Progenitor cell of endocrine pancreas (in vitro differentiated cells): ENCODE measurements at places on chromosomes 5 and 9. TPM values are rescaled to one million over a fixed set of nuclear protein-coding genes. Genes with fewer than 3 reads are reported as not detected.

The TRAF1 gene
- 6.7 TPM in 2 replicates for total RNA-seq

The MYMK gene
- not detected in 2 replicates for total RNA-seq

The GKAP1 gene
- 22.0 and 22.9 TPM in 2 replicates for total RNA-seq

The HMCN2 gene
- total RNA-seq: 0.26 and 0.31 TPM in 2 replicates

The MLLT3 gene
- total RNA-seq: 23.8 and 25.8 TPM in 2 replicates

The SERINC5 gene
- total RNA-seq: 174 and 198 TPM in 2 replicates

The IL5 gene
- not detected in 2 replicates for total RNA-seq

The RASGRF2 gene
- 0.62 and 0.69 TPM in 2 replicates for total RNA-seq

The HRCT1 gene
- total RNA-seq: not detected in 2 replicates

DNA sequence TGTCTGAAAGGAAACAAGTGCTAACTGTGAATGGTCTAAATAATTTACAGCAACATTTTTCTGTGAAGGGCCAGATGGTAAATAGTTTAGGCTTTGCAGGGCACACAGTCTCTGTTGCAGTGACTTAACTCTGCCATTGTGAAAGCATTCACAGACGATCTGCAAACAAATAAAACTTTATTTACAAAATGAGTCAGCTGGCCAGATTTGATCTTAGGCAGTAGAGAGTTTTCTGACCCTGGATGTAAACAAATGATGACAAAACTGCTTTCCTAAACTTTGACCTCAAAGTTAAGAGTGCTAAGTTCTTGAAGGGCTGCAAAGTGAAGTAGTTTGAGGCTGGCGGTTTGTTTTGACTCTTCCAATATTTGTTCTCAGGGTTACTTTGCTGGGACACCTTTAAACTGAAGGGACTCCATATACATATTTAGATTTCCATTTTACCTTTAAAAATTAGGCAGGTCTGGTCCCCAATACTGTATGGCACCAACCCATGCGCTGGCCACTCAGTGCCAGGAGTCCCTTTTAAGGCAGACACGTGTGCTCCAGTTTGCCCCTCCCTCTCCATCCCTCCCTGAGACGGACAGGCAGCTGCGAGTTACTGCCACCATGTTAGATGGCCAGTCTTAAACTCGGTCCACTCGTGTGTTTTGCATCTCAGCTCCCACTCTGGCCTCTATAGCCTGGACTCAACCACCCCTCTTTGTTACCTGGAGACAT is 4.0 kb upstream of the ADAMTS16 start:
- no peak for DNase-seq
- H3K4me3 ChIP-seq: peak overlapping the region; percentile 60
- no peaks in the 10 kb centered on the region for H3K27me3 ChIP-seq
- H3K27ac ChIP-seq: peak overlapping the region; percentile 92
- peaks cover 25% of the 10 kb centered on the region for H3K4me1 ChIP-seq

DNA sequence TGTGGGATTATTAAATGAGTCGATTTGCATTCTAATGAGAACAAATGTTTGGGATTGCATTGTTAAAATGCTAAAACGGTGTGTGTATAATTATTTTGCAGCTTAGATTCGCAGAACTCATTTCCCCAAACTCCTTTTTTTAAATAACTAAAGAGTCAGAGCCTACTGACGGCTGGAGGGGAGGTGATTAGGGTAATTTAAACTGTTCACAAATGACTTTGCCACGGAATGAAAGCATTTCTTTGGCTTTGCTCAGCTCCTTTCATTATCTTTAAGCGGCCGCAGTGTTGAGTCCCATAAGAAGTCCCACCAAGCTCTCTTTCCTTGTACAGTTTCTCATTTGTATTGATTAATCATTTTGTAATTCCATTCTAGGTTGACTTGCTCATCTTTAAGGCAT is 1632.8 kb downstream of the MAT2B start:
- H3K4me3 ChIP-seq: no peak overlapping the region
- H3K4me1 ChIP-seq: peaks cover 31% of the 10 kb centered on the region
- H3K27me3 ChIP-seq: no peaks in the 10 kb centered on the region
- H3K36me3 ChIP-seq: no peaks in the 10 kb centered on the region
- no peak for DNase-seq

DNA sequence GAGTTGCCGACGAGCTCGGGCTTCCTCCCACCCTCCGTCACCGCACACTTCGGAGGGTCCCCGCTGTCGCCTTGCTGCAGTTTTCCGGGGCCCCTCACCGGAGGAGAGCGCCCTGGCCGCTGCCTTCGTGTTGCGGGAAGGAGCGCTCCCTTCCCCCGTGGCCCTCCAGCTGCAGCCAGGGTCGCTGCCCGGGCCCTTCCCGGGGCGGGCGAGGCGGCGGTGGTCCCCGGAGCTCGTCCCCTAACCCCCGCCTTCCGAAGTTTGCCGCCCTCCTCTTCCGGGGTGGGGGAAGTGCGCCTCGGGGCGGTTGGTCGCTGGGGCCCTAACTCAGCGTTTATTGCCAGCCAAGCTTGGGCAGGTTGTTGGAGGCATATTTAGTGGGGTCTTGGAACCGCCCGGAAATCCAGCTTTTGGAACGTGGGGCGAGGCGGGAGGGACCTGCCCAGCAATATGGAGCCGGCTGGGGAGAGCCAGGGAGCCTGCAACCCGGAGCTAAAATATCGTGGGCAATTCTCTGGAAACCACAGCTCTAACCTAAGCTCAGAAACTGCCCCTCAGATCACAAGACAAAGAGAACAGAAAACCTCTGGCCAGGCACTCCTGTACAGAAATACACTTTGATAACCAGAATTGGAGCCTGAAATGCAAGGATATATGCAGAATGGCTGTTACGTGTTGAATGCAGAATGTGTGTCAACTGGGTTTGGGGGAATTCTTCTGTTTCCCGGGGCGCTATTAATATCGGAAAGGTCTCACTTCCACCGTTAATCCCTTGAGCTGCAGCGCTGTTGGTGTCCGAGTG is 890 bp downstream of the PIK3R1 start:
- H3K4me1 ChIP-seq: peaks cover 37% of the 10 kb centered on the region
- peak overlapping the region; percentile 90 for H3K4me3 ChIP-seq
- peak overlapping the region; percentile 89 for H3K27ac ChIP-seq

DNA sequence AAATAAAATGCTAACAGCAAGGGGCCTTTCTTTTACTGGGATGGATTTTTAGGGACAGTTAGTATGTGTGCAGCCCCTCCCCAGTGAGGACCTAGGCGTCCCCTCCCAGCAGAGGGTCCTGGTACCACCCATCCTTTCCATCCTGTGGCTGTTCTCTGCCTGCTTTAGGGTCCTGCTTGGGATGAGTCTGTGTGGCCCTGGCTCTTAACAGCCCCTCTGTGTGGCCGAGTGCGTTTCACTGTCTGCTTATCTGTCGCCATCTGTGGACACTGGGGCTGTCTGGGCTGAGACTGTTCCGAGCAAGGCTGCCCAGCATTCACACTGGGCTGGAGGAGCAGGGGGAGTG is 17.0 kb downstream of the WNK2 start:
- peaks cover 7% of the 10 kb centered on the region for H3K36me3 ChIP-seq
- H3K4me1 ChIP-seq: peaks cover 72% of the 10 kb centered on the region
- peak overlapping the region; percentile 95 for H3K27ac ChIP-seq
- peak overlapping the region; percentile 24 for H3K4me3 ChIP-seq
- no peaks in the 10 kb centered on the region for H3K27me3 ChIP-seq

DNA sequence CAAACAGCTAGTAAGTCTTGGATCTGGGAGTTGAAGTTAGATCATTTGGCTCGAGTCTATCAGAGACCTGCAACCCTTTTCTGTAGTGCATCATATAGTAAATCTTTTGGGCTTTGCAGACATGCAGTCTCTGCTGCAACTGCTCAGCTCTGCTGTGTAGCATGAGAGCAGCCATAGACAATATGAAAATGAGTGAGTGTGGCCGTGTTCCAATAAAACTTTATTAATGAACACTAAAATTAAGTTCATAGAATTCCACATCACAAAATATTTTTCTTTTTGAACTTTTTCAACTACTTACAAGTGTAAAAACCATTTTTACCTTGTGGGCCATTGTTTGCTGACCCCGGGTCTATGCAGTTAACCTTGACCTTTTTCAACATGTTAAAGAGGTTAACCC is 35.2 kb downstream of the ROPN1L start:
- H3K4me3 ChIP-seq: no peak overlapping the region
- DNase-seq: no peak
- H3K27me3 ChIP-seq: peaks cover 21% of the 10 kb centered on the region
- H3K36me3 ChIP-seq: peaks cover 1% of the 10 kb centered on the region

DNA sequence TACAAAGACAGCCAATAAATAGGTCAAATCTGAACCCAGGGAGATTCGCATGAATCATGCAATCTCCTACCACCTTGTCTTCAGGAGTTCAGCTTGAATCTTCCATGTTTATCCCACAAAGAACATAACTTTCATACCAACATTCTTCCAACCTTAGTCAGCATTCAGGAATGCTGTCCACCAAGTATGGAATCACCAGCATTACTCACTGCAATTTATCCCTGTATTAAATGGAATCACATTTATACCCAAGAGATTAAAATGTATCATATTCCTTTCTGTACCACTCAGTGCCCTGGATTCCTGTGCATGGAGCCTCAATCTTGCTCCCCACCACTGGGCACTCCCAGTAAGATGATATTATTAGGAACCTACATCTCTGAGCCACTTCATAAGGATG is 162.6 kb downstream of the GLIS3 start:
- H3K36me3 ChIP-seq: no peaks in the 10 kb centered on the region
- peaks cover 27% of the 10 kb centered on the region for H3K4me1 ChIP-seq
- no peak overlapping the region for H3K4me3 ChIP-seq

DNA sequence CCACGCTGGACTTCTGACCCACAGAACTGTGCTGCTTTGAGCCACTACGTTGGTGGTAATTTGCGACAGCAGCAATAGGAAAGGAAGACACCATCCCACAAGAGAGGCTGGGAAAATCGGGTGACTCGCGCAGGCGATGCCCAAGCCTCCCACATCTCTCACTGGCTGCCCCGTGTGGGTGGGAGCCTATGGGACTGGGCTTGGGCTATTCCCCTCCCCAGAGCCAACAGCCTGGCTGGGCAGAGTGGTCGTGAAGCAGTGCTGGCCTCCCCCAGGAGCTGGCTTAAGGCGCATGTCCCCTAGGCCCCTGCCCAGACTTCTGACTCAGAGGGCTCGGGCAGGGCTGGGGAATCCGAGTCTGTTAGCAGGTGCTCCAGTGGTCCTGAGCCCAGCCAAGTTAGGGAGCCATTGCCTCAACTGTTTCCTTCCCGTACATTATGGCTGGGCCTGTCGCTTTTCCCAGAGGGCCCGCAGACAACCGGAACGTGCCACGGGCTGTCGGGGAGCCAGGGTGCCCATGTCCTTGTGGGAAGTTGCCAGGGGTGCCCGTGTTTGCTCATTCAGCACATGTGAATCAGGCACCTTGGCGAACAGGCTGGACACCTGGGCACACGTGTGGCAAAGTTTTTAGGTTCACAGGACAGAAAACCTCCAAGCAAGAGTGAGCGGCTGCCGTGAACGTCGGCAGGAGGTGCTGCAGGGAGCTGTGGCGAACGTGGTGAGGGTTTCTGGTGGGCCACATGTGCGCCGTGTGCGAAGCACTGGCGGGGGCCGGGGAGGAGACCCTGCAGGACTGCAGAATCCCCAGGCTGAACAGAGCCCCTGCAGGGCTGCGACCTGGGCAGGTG is 7.0 kb upstream of the RASGEF1C start:
- peaks cover 7% of the 10 kb centered on the region for H3K36me3 ChIP-seq
- no peak overlapping the region for H3K4me3 ChIP-seq
- H3K27ac ChIP-seq: no peak overlapping the region
- peaks cover 12% of the 10 kb centered on the region for H3K27me3 ChIP-seq
- no peaks in the 10 kb centered on the region for H3K4me1 ChIP-seq

GRCh38 chr9:122955961-122956360 is 15.1 kb downstream of the RABGAP1 start:
- no peak overlapping the region for H3K27ac ChIP-seq
- no peak overlapping the region for H3K4me3 ChIP-seq
- H3K27me3 ChIP-seq: no peaks in the 10 kb centered on the region
- DNase-seq: no peak
- peaks cover 12% of the 10 kb centered on the region for H3K36me3 ChIP-seq
- H3K4me1 ChIP-seq: peaks cover 11% of the 10 kb centered on the region

DNA sequence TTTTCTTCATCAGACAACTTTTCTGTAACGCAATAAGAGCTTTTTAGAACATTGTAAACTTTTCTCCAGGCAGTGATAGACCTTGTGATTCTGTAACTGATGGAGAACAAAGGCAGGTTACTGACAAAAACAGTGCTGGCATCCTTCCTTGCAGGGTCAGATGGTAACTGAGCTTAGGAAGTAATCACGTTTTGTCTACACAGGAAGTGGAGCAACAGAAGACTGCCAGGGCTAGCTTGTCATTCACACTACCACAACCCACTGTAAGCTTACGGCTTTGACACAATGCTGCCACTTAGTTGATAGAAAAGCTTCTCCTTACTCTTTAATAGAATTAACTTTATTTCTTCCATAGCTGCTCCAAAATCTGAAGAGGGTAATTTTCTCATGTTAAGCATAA is 46.8 kb downstream of the FBN2 start:
- DNase-seq: no peak
- H3K4me1 ChIP-seq: no peaks in the 10 kb centered on the region
- H3K27me3 ChIP-seq: no peaks in the 10 kb centered on the region

DNA sequence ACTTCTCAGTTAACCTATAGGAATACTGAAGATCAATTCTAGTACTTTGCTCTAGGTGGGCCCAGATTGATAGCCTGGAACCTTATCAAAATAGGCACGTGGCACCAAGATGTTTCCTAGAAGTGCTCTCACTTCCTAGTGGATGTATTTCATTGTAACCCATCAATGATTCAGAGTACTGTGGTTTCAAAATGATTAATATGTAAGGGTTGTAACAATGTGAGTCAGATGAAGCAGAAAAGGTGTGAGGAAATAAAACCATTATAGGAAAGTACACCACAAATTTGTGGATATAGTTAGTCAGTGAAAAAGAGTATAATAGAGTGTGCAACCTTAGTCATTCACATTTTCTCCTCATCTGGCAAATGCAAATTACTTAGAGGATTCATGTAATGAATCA is 177.3 kb upstream of the FST start:
- no peaks in the 10 kb centered on the region for H3K4me1 ChIP-seq
- H3K27ac ChIP-seq: no peak overlapping the region
- H3K27me3 ChIP-seq: peaks cover 51% of the 10 kb centered on the region
- H3K4me3 ChIP-seq: no peak overlapping the region
- H3K36me3 ChIP-seq: no peaks in the 10 kb centered on the region

- no peak for DNase-seq
- H3K27ac ChIP-seq: no peak overlapping the region
- no peaks in the 10 kb centered on the region for H3K36me3 ChIP-seq
- H3K27me3 ChIP-seq: no peaks in the 10 kb centered on the region
- no peaks in the 10 kb centered on the region for H3K4me1 ChIP-seq
Measured at GRCh38 chr9:27125030-27125429, 16.0 kb downstream of the TEK start.

- H3K4me3 ChIP-seq: no peak overlapping the region
- no peak for DNase-seq
- peaks cover 39% of the 10 kb centered on the region for H3K4me1 ChIP-seq
- peaks cover 2% of the 10 kb centered on the region for H3K36me3 ChIP-seq
- H3K27ac ChIP-seq: no peak overlapping the region
Measured at GRCh38 chr5:14668181-14668591, 3.7 kb downstream of the OTULIN start.

DNA sequence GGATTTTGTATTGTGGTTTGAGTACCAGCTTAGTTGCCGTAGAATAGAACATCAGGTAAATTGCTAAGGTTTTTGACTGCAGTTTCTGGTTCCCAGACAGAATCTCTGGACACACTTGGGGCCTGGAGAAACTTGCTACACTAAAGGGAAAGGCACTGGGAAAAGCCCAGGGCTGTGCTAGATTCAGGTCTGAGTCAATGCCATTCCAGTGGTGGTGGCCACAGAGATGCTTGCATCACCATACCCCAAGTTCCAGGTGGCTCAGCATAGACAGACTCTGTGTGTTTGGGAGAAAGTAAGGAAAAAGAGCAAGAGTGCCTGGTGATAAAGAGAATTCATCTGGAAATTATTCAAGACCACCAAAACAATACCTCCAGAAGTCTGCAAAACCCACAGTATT is 120.6 kb downstream of the HMHB1 start:
- DNase-seq: no peak
- H3K4me1 ChIP-seq: peaks cover 5% of the 10 kb centered on the region
- H3K4me3 ChIP-seq: no peak overlapping the region
- H3K27me3 ChIP-seq: no peaks in the 10 kb centered on the region
- no peak overlapping the region for H3K27ac ChIP-seq
